ENCODE measurements at places on chromosomes 5 and 9.

DNA sequence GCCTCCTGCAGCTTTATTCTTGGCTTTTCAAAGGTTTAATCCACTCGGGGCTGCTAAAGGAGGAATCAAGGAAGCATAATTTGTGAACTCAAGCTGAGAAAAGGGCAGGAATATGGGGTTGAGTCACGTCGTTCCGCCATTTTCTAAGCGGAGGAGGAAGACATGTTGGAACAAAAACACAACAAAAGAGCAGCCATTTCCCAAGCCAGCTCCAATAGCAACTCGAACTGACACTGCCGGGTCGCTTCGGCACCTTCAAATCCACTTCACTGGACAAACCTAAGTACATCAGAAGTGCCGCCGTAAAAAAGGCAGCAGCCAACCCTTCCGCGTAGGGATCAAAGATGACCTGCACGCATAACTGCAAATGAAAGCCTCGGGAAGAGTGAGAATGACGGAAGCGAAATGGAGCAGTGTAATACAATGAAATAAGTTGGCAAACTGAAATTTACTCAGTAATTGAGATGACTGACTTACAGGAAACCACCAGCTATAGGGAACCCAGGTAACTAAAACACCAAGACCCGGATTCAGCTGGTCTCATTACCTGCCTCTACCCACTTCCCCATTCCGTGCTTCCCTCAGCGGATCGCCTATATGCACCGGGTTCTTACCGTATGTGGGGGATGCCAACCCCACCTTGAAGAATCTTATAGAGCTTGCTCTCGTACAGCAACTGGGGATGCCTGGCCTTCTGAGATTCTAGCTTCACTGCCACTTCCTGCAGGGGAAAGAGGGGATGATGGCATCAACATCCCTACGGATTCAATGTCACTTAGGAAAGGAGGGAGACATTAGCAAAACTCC lies 1.6 kb downstream of the CSNK1A1 start:
- peak; percentile 39 for DNase-seq

DNA sequence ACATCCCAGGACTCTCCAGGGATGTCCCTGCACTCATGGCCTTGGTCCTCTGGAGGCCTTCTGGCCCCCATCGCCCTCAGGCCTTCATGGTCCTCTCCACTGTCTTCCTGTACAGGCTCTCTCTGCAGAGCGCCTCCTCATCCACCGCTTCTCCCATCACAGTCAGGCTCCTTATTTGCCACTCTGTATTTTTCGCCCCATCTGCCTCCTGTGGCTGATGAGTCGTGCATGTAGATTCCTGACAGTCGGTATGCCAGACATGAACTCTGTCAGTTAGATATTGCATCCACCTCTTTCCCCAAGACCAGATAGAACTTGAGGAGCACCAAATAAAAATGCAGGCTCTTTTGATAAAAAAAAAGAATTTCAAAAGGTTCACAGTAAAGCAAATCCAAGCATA lies 362.8 kb downstream of the IRX1 start:
- no peak for DNase-seq

- no peak for DNase-seq
Observed at GRCh38 chr5:111762895-111763294, 5.9 kb upstream of the NREP start.

DNA sequence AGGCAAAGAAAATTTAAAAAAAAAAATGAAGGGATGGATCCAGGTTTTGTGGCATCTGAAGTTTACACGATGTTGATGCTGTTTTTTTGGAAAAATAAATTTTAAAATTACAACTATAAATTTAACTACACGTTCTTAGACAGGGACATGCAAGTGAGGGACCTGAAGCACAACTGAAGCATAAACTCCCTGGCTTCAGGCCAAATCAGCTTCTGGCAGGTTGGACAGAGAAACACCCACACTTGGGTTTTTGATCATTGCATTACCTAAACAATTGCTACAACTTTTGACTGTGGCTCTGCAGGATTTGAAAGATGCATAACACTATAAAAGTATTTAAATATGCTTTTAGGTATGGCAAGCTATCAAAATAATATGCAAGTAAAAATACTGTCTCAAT lies 1318.3 kb upstream of the DMAC1 start:
- DNase-seq: no peak

- DNase-seq: no peak
Observed at GRCh38 chr5:87916320-87916719, 352.3 kb downstream of the TMEM161B start.

- no peak for DNase-seq
Observed at GRCh38 chr5:78808380-78808779, 159.8 kb upstream of the LHFPL2 start.

GRCh38 chr9:70405808-70406433 lies 8.5 kb downstream of the KLF9 start:
- no peak for DNase-seq

DNA sequence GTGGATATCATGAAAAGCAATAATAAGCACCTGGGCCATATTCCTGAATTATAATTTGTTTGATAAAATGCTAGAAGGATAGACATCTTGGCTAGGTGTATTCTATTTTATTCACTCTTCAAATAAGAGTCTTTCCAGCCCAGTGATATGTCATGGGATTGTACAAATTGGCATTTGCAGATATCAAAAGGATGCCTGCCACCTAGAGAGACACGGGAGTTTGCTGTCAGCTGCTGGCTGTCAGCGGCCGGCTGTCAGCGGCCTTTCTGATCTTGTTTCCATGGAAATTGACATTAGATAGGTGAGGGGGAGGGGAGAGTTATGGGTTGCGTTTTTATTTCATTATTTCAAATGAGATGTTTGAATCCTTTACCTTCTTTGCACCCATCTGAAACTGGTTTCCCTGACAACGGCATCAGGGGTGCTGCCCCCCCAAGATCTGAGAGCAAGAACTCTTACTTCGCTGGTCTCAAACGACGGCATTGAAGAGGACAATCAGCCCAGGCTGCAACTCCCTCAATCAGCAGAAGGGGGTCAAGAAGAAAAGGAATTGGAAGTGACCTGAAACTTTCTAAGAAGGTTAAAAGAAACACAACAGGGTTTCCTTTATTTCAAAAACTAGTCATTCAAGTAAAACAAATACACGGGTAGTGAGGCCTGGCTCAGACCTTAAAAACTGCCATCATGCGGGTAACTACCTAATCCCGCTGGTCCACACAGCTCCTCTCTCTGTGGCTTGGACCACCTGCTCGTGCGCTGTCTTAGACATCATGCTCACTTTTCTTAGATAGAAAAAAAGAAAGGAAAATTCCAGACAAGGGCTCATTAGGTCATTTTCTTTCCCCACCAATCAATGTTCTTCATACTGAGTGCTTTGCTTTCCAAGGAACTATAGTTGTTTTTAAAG lies 115.7 kb downstream of the TLE1 start:
- no peak for DNase-seq

- no peak for DNase-seq
Observed at GRCh38 chr5:85182344-85182743, 797.7 kb upstream of the EDIL3 start.

- DNase-seq: no peak
Observed at GRCh38 chr9:119284118-119284517, 85.1 kb downstream of the BRINP1 start.

- no peak for DNase-seq
Observed at GRCh38 chr9:36928670-36929349, 105.3 kb downstream of the PAX5 start.

DNA sequence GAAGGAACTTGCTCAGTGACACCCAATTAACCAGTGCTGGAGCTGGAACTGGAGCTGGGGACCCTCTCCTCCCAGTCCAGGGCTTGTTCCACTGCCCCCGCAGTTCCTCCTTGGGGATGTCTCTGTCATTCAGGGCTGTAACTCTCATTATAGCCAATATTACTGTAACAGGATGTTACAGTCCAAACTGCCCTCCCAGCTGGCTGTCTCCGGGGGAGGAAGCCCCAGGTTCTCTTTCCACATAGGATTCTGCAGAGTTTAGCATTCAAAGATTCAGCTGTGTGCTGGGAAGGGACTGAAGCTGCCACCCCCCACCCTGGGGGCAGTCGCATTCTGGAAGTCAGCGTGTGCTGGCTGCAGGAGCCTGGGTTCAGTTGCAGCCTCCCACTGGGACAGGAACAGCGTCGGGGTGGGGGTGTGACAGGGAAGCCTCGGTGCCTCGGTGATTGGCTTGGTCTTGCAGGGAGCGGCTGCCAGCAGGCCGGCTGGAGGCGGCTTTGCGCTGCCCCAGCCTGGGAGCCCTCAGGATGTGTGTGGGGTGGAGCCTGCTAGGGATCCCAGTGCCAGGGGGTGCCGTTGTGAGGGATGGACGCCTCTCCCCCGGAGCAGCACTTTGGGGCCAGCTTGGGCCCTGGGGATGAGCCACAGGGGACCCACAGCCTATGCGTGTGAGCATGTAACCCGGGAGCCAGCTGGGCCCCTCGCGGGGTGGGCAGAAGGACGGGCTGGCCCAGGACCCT lies 101.1 kb downstream of the RGS3 start:
- no peak for DNase-seq

DNA sequence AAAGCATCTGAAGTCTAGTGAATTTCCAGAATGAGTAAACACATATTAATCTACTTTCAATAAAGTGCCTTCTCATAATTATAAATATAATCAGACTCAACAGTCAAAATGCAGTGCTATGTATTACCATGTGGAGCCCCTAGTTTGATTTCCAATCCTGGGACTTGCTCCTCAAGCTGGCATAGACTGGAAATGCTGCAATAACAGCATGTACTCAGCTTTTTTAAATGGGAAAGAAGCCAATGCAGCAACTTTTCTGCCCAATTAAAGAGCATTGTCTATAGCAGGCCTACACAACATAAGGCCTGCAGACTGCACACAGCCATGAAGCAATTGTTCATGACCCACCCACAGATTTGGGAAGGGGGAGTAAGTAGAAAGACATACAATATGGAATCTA lies 103.2 kb downstream of the NR2F1-AS1 start:
- no peak for DNase-seq

GRCh38 chr5:157165668-157166067 lies 396 bp downstream of the GARIN3 start:
- no peak for DNase-seq

DNA sequence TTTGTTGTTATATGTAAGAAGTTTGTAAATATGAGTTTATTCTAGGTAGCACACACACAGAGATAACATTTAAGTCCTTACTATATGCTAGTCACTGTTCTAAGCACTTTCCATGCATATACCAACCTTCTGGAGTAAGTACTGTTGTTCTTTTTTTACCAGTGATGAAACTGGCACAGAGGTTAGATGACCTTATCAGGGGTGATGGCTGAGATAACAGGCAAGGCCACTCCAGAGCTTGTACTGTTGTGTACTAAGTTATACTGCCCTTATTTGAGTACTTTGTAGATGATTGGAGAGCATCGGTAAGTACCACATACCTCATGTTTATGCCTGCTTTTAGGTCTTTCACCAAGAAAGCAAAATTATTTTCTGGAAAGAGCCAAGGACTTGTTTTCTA lies 6.2 kb downstream of the POLR1E start:
- DNase-seq: no peak

GRCh38 chr9:111843971-111844370 lies 49.2 kb upstream of the SHOC1 start:
- DNase-seq: no peak

DNA sequence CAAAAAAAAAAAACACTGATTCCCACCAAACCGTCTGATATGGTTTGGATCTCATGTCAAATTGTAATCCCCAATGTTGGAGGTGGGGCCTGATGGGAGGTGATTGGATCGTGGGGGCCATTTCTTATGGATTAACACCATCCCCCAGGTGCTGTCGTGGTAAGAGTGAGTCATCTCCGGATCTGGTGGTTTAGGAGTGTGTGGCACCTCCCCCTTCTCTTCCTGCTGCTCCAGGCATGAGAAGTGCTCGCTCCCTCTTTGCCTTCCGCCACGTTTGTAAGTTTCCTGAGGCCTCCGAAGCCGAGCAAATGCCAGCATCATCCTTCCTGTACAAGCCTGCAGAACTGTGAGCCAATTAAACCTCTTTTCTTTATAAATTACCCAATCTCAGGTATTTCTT lies 45.2 kb downstream of the HSD17B3 start:
- DNase-seq: no peak

DNA sequence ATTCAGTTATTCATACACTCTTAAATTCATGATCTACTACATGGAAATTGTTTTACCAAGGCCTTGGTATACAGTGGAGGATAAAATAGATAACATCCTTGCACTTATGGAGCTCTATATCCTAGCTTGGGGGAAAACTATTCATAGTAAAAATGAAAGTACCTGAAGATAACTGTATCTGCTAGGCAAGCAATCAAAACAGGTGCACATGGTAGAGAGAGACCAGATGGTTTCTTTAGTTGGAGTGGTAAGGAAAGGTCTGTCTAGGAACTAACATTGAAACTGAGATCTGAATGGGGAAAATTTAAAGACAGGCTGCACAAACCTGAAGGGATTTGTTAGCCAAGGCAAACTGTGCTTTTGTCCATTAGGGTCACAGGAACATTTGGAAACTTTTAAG lies 11.1 kb upstream of the SLCO4C1 start:
- DNase-seq: no peak

DNA sequence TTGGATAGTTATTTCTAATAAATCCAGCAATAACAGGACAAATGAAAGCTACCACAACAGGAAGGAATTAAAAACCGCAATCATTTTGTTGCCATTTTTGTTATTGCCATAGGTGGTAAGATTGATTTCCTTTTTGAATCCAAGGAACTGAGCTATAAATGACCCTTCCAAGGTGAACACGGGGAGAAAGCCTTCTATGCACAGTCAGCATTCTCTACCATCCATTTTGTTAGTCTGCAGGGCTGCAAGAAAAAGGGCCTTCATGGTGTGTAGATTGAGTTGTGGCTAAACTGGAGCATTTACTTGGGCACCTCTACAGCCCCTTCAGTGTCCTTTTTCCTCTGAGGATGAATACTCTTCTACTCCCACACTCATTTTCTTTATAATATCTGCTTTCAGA lies 18.6 kb upstream of the REEP5 start:
- no peak for DNase-seq

- DNase-seq: no peak
Observed at GRCh38 chr9:97556036-97556720, 54.7 kb downstream of the TMOD1 start.

DNA sequence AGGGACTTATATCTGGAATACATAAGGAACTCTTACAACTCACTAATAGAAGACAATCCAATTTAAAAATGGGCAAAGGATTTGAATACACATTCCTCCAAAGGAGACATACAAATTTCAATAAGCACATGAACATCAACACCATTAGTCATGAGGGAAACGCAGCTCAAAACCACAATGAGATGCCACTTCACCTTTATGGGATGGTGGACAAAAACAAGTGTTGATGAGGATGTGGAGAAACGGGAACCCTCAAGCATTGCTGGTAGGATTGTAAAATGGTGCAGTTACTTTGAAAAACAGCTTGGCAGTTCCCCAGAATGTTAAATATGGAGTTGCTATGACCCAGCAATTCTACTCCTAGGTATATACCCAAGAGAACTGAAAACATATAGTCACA lies 72.7 kb upstream of the IER5L start:
- DNase-seq: no peak

DNA sequence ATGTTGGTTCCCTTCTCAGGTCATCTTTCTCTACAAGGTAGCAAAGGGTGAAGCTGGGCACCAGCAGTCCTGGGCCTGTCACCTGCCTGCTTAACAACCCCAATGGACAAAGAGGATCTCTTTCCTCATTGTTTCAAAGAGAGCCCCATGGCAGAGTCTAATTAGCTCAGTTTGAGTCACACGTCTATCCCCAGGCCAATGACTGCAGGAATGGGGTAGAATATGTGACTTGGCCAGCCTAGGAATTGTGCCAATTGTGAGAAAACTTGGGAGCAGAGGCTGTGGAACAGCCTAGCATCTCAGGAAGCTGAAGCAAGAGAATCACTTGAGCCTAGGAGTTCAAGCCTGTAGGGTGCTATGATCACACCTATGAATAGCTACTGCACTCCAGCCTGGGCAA lies 3.6 kb upstream of the RAPGEF1 start:
- DNase-seq: no peak

Data from Panc1 (cell line).